T-helper 2 cell treated with Interferon-gamma antibody and Interleukin-4, amounts not matched to agents 100 ng/mL and 5 ng/mL, for 36 hours (primary cell): ENCODE measurements at places on chromosomes 5 and 9. TPM values are rescaled to one million over a fixed set of nuclear protein-coding genes. Genes with fewer than 3 reads are reported as not detected.

The MTRR gene
- 69.1 and 75.1 TPM in 2 replicates for total RNA-seq

The DRD1 gene
- total RNA-seq: not detected in 2 replicates

The PCDHGA4 gene
- total RNA-seq: 0.43 and 0.45 TPM in 2 replicates

The AQP3 gene
- total RNA-seq: 109 and 113 TPM in 2 replicates

The FOXD4L3 gene
- total RNA-seq: 0.16 TPM in 1 of 2 replicates, not detected in the other

The ADAMTSL1 gene
- not detected in 2 replicates for total RNA-seq

The TRIM36 gene
- total RNA-seq: 0.16 TPM in 1 of 2 replicates, not detected in the other

The HAVCR2 gene
- 44.5 and 45.9 TPM in 2 replicates for total RNA-seq

The CYSRT1 gene
- total RNA-seq: 0.23 and 0.27 TPM in 2 replicates

The OMD gene
- total RNA-seq: not detected in 2 replicates

The GPR150 gene
- 0.30 and 0.48 TPM in 2 replicates for total RNA-seq

The SLIT3 gene
- total RNA-seq: 0.64 and 0.66 TPM in 2 replicates

The ALDH1B1 gene
- 17.8 and 18.8 TPM in 2 replicates for total RNA-seq

The TMEM8B gene
- 1.7 and 2.6 TPM in 2 replicates for total RNA-seq

The TAF11L10 gene
- total RNA-seq: not detected in 2 replicates

The SELENOP gene
- 0.07 TPM in 1 of 2 replicates, not detected in the other for total RNA-seq

The SEMA6A gene
- not detected in 2 replicates for total RNA-seq

The NEUROG1 gene
- total RNA-seq: not detected in 2 replicates

The PHF24 gene
- not detected in 2 replicates for total RNA-seq
